ENCODE measurements at places on chromosomes 3 and 15.

DNA sequence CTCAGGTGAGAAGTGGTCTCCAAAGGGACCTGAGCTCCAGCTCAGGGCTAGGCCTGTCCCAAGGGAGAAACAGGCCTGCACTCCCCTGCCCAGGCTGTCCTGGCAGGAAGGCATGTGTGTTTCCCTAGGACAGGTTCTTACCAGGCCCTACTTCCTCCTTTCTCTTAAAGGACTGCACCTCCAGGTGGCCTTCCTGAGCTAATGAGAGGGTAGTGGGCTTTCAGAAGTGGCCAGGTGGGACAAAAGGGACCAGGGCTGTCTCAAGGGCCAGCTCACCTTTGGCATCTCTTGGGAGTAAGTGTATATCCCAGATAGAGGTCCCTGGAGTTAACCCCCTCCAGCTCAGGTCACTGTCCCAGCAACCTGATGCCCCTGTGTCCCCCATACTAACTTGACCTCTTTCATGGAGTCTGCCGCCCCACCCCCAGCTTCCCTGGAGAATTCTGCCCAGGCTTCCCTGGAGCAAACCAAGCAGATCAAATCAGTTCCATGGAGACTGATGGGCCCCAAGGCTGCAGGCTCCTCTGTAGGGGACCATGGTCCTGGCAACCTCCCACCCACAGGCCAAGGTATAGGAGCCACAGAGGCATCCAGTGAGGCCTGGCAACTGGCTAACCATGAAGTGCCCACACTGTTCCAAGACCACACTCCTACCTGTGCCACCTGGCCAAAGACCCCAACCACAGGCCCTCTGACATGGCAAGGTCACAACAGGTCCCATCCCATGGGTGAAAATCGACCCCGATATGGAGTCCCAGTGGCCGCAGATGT lies 67.6 kb downstream of the ZNF445 start:
- DNase-seq: no peak

DNA sequence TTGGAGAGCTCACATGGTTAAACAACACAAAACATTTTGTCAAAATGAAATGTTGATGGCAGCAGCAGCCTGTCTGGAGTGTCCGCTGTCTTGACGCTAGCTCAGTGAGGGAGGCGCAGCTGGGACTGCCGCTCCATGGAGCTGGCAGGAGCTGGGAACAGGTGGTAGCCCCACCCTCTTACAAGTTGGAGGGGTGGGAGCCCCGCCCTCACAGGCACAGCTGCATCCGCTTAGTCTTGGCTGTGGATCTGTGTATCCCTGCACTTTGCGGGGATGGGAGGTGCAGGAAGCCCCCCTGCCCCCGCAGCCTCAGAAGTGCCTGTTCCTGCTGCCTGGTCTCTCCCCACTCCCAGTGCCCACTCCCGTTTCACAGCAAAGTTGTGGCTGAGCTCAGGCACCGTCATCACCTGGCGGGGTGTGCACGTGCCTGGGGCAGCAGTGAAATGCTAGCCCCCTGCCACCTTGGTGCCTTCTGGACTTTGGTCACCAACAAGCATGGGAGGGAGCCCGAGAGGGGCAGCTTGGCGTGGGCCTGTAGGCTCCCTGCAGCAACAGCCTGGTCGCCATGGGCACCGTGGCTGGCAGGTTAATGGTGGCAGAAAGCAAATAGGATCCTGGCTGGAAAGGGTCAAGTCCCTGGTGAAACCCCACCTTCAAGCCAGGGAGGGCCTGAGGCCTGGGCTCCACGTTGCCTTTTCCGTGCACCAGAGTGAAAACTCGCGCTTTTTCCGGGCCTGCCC lies 53.8 kb upstream of the CADM2 start:
- no peak for DNase-seq

- DNase-seq: no peak
Observed at GRCh38 chr3:73540969-73541740, 83.6 kb downstream of the PDZRN3 start.

- DNase-seq: no peak
Observed at GRCh38 chr3:68974711-68975110, 38.8 kb downstream of the EOGT start.
